Dermis microvascular lymphatic vessel endothelial cell (primary cell): ENCODE measurements at places on chromosomes 11 and 22. TPM values are rescaled to one million over a fixed set of nuclear protein-coding genes. Genes with fewer than 3 reads are reported as not detected.

GRCh38 chr11:65487467-65488272 lies 11.2 kb upstream of the MALAT1 start:
- peak; percentile 100 for DNase-seq

GRCh38 chr11:122681735-122682134 lies 26.2 kb downstream of the UBASH3B start:
- no peak for DNase-seq

Gene MAP6
- total RNA-seq = 0.26 and 0.51 TPM in 2 replicates

Gene KCNJ11
- total RNA-seq = 0.64 and 2.1 TPM in 2 replicates

DNA sequence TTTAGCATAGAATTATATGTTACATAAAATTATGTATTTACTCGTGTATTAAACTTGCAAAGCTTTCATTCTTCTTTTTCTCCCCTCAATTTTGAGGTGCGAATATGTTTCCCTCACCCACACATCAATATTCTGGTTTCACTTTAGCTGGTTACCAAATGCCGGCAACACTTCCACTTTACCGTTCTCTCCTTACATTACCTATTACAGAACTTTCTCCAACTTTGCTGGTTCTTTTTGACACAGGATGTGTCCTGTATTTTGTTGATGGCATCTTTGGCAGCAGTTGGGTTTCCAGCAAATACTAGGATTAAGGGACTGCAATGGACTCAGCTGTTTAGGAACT lies 84.9 kb downstream of the PRR5L start:
- no peak for DNase-seq

DNA sequence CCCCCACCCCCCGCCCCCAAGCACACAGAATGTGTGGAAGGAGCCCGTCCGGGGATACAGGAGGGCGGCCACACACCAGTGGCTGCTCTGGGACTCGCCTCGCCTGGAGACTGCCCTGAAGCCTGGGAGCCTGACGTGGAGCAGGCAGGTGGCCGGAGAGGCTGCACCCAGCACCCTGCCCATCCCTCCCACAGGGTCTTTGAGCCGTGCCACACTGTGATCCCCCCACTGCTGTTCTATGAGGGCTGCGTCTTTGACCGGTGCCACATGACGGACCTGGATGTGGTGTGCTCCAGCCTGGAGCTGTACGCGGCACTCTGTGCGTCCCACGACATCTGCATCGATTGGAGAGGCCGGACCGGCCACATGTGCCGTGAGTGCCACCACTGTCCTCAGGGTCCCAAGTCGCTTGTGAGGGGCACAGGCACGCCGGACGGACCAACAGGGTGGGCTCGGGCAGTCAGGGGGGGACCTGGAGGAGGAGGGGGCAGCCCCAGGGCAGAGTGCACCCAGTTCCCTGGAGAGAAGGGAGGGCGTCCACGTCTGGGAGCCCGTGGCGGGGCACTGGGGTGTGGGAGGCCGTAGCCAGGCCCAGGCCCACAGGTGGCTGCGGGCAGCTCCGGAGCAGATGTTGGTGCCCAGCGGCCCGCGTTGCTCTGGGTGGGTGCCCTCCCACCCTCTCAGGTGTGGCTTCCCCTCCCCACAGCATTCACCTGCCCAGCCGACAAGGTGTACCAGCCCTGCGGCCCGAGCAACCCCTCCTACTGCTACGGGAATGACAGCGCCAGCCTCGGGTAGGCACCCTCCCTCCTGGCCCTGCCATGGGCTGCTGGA lies 27.0 kb upstream of the MUC5B start:
- DNase-seq = no peak

- DNase-seq = no peak
These were observed 6.4 kb downstream of the STARD10 start for GRCh38 chr11:72787216-72788104.

Gene OR6A2
- total RNA-seq = under 0.01 and 0.25 TPM in 2 replicates

GRCh38 chr11:72676861-72677341 lies 2.7 kb upstream of the PDE2A start:
- no peak for DNase-seq

- DNase-seq = no peak
These were observed 4.8 kb upstream of the FTH1 start for GRCh38 chr11:61972112-61972671.

Gene TNRC6B
- total RNA-seq = 12.6 and 16.7 TPM in 2 replicates
